MG63 (cell line): ENCODE measurements at places on chromosomes 2 and 18.

DNA sequence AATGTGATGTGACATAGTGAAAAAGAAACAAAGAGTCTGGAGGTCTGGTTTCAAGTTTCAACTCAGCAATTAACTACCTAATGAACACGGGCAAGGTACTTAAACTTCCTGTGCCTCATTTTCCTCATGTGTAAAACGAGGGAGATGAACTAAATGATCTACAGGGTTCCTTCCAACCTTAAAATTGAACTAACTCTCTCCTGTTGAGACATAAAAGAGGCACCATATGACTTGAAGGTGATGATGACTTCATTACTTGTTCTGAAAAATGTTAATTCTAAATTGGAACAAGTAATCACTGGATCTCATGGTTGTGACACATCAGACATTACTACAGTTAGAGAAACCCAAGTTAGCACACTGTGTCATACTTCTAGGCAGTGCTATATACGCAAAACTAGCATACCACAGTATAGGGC lies 8.9 kb upstream of the REL start:
- DNase-seq = no peak

DNA sequence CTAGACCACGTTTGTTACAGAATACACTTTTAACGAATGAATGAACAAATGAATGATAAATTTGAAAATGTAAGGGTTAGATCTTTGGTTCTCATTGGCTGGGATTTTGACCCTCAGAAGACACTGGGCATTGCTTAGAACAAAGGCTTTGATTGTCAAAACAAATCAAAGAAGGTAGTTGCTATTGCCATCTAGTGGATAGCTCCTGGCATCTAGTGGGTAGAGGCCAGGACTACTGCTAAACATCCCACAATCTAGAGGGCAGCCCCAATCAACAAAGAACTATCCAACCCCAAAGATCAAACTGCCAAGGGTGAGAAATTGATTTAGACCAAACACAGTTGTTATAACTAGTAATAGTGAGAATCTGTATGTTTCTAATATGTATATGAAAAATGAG lies 552.3 kb downstream of the KCNJ3 start:
- no peak for DNase-seq

DNA sequence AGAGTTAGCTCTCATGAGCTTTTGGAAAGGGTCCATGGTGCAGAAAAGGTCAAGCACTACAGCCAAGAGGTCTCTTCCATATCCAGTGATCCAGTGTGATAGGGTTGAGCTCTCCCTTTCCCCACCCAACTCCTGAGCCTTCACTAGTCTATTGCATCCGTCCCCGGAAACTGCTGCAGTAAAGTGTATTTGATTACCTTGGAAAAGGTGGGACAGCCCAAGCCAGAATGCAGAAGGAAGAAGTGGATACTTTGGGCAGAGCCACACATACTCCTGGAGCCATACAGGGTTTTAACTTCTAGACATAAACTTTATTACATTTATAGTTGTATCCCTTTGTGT lies 3.6 kb downstream of the PNKD start:
- no peak for DNase-seq

GRCh38 chr2:73981081-73982001 lies 3.4 kb upstream of the TET3 start:
- peak; percentile 77 for DNase-seq

DNA sequence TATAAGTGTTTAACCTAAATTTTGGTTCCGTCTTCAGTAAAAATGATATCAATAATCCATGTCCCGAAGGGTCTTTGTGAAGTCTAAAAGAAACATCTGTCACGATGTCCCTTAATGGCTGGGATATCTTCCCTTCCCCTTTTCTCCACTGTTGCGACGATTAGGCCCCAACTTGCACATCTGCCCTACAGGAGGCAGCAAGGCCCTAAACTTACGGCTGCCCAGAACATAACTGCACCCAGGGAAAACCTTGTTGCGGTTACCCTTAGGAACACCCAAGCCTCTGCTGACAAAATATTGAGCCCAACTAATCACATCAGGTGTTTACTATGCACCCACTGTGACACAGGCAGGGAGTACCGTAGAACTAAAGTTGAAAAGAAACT lies 1.3 kb upstream of the SMAD2 start:
- no peak for DNase-seq
